ENCODE measurements at places on chromosomes 1 and 21. TPM values are rescaled to one million over a fixed set of nuclear protein-coding genes. Genes with fewer than 3 reads are reported as not detected.

SLAMF9 gene
- total RNA-seq: not detected

PBX1 gene
- total RNA-seq: 0.62 TPM

- DNase-seq: no peak
Observed at GRCh38 chr1:154607106-154607608, 829 bp downstream of the ADAR start.

DNA sequence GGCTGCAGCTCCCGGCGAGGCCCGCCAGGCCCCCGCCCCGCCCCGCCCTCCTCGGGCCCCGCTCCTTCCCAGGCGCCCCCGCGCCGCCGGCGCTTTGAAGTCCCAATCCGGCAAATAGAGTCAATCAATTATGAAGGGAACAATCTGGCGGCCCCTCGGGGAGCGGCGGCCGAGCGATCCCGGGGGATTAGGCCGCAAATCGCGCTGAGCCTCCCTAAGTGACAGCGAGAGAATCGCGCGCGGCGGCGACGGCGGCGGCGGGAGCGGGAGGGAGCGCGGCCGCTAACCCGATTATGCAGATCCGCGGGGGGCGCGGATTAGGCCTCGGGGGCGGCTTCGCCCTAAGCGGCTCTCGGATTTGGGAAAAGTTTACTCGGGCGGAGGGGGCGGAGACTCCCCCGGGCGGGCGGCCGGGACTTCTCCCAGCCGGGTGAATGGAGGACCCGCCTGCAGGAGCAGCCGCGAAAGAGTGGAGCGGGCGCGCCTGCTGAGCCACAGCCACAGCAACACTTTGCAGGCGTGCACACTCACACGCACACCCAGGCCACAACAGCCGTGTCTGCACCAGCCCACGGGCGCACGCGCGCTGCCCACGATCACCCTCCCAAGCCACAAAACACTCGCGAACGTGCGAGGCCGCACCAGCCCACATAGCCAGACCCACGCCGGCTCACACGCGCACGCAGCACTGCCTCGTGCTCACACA lies 23.0 kb upstream of the DMBX1 start:
- DNase-seq: peak; percentile 27

DNA sequence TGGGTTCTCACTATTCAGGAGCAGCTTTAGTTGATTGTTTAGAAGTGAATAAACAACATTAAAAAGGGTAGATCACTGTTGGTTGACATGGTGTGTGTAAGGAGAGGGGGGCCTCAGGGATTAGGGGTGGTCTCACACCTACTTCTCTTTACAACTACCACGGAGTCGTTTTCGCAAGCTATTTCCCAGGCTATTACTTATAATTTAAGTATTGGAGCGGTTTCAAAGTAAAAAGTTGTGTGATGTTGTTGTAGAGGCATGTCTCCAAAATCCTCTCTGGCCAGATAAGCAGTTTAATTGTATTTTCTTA lies 1.3 kb downstream of the GPSM2 start:
- DNase-seq: no peak

- DNase-seq: no peak
Observed at GRCh38 chr1:174112489-174113162, 46.7 kb upstream of the RABGAP1L start.

DNA sequence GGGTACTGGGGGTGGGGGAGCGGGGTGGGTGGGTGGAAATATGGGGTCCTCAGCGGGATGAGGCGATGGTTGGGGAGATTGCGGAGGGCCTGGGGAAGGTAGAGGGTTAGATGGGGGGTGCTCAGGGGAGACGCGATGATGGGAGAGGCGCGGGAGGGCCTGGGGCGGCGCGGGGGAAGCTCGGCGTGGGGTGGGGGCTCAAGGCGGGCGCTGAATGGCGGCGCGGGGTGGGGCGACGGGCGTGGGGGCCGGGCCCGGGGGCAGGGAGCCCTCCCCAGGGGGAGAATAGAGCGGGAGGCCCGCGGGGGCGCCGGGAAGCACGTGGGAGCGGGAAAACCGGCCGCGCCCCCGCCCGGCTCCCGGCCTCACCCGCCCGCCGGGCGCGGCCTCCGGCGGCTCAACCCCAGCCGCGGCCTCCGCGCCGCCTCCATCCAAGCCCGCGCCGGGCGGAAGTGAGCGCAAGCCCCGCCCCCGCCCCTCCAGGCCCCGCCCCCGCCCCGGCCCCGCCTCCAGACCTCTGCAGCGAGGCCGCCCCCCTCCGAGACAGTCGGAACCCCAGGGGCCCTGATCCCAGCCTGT lies at the start of gene FAAP20:
FAAP20 (minus strand) TSS at position 454 of the 579 bp plus-strand sequence; CDS start at position 431, 23 bp downstream.
- peak; percentile 77 for DNase-seq

DNA sequence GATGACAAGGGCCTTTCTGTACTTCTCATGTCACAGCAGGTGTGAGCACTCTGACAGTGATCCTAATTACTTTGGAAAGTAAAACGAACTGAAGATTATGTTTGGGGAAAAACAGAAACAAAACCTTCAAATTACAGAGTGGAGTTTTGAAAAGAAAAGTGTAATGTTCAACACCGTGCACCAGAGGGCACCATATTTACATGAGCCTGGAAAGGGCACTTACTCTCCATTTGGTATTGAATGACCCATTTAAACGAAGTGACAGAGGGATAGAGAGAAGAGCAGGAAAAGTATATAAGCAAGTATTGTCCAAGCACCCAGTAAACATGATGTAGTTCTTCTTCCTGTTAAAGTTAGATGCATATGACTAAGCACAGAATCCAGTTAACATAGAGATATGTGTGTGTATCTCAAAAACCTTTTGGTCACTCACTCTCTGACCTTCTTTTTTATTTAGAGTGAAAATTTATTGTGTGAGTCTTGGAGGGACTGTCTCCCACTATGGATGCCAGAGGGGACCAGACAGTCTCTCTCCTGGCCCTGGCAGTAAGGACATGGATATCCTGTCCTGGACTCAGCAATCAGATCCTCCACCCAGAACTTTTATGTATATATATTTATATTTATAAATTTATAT lies 3.8 kb upstream of the RGSL1 start:
- DNase-seq: peak; percentile 20

DNA sequence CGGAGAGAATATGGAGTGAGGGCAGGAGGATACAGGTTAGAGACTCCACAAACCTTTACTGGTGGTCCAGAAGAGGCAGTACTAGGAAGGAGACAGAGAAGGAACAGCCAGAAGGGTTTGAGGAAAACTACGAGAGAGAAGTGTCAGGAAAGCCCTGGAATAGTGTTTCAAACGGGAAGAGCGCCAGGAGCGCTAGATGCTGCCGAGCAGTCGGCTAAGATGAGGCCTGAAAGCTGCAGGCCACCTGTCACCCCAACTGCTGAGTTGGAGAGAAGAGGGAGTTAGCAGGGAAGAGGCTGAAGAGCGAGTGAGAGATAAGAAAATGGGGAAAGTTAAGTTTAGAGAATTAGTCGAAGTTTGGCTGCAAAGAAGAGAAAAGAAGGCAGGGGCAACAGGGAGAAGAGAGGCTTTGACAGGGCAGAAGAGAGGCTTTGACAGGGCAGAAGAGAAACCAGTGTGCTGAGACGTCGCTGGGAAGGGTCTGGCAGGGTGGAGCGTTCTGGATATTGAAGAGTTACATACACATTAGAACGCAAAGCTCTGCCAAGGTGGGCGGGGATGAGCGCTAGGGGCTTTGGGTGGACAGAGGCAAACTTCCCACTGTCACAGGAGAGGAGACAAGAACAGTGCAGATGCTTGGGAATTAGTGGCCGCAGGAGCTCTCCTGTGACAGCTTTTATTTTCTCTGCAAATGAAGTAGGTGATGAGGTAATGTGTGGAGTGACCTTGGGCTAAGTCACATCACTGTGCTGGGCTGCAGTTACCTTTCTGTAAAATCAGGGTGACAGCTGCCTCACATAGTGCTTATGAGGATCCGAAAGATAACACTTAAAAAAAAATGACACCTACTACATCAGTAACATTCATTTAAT lies 31.2 kb downstream of the PCSK9 start:
- DNase-seq: no peak

- no peak for DNase-seq
Observed at GRCh38 chr1:53412285-53413174, 46.7 kb upstream of the DMRTB1 start.
